ENCODE measurements at places on chromosomes 3 and 15. TPM values are rescaled to one million over a fixed set of nuclear protein-coding genes. Genes with fewer than 3 reads are reported as not detected.

Gene STRA6
- 0.18 TPM for total RNA-seq

Gene ALDH1A3
- 197 TPM for total RNA-seq

DNA sequence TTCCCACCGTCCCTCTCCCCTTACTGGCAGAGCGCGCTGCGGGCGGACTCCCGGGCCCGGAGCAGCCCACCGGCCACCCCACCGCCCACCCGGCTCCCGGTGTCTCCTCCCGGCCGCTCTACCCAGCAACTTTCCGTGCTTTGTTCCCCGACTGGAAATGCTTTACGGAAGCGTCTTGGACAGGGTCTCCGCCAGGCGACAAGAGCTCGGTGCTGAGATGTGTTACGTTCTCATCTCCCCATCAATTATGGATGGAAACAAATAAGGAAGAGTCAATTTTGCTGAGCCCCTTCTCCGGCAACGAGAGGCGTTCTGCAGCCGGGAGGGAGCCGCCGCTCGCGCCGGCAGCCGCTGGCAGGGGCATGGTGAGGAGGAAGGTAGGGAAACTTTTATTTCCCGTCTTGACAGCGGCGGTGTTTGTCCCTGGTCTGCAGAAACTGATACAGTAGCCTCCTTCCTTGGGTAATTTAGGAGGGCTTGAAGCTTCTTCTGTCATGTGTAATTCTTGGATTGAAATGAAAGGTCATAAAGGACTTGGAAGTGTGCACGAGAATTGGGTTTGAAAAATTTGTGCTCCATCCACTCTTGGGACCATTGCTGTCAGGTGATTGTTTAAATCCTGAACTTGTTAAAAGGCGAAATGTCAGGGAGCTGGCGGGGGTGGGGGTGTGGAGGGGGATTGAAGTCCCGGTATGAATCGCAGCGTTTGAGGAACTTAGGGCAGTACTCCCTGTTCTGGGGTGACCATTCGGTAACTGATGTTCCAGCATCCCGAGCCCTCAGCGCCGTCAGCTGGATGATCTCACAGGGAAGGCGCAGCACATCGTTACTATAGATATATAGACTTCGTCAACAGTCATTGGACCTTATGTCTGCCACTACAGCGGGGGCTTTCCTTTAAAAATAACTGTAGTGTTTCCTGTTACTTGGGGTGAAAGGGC is 1.5 kb downstream of the SEMA6D start:
- DNase-seq: no peak

DNA sequence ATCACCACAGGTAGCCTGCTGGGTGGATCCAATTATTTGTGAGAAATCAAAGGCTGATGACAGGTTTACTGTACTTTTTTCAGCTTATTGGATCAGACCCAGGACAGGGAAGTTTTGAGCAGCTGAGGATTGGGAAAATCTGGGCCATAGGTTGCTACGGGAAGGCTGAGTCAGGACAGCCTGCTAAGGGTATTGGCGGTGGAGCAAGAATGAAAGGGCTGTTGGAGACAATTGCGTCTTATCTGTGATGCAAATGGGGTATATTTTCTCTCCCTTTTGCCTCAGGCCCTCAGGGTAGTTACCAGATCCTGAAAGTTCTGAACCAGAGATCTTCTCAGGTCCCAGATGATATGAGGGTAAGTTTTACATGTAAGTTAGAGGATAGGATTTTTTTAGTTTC is 317.7 kb downstream of the EDEM1 start:
- no peak for DNase-seq

Gene CPNE4
- not detected for total RNA-seq

DNA sequence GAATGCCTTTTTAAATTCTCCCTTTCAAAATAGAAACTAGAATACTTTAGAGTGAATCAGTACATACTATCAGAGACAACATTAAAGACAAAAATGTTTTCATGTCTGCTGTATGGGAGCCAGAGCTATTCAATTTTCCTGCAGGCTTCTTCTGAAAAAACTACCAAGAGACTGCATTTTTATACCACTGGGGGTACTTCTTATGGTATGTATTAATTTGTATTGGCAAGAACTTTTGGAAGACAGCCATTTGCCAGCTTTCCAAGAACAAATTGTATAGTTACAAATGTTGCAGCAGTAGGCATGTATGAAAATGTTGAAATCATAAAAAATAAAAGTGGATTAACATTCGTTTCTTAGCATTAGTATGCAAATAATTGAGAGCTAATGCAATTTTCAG is 1010.0 kb upstream of the CADM2 start:
- no peak for DNase-seq

- peak; percentile 85 for DNase-seq
These were observed 24.9 kb upstream of the RASGRP1 start for GRCh38 chr15:38589502-38589901.

Gene ARRDC4
- total RNA-seq: 6.2 TPM

GRCh38 chr15:74815121-74815934 is 2.7 kb downstream of the LMAN1L start:
- no peak for DNase-seq

DNA sequence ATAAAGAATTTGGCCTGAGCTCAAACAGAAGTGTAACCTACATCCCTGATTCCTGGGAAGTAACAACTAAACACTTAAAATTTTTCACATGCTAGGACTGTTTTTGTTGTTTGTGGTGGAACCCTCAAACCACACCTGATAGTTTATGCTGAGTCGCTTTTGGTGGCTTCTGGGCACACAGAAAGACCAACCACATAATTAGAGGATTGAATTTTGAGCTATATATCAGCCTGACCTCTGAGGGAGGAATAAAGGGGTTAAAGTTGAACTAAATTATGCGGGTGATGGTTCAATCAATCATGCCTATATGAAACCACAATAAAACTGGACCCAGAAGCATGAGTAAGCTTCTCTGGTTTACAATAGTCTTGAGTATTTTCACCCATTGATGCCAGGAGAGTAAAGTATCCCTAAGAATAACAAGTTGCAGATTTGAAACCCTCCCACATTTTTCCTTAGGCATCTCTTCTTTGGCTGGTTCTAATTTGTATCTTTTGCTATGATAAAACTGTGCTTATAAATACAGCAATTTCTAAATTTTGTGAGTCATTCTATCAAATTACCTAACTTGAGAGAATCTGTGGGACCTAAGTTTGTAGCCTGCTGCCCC is 1304.5 kb upstream of the GBE1 start:
- no peak for DNase-seq

DNA sequence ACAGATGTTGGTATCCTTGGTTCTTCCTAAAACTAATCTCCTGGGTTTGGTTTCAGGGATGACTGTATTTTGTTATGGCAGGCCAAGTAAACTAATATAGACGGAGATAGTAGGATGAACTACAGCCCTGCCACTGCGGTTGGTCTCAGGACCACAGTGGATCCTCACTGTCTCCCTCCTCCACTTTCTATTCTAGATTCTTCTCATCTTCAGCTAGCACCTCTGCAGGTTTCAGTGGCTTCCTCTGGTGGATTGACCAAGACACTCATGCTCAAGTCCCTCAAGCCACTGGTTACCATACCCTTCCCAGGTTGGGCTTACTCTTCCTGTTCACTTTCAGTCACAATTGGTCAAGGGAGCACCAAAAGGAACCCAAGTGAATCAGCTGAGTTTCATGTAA is 71.1 kb upstream of the CLDN18 start:
- DNase-seq: no peak
